ENCODE measurements at places on chromosomes 4 and X. TPM values are rescaled to one million over a fixed set of nuclear protein-coding genes. Genes with fewer than 3 reads are reported as not detected.

NEIL3 gene
- total RNA-seq = 3.0 TPM

LEF1 gene
- total RNA-seq = 3.4 TPM

CASP6 gene
- total RNA-seq = 13.1 TPM

CLDN2 gene
- total RNA-seq = 0.09 TPM

ZNF518B gene
- total RNA-seq = 22.3 TPM

RAB41 gene
- total RNA-seq = not detected

DNA sequence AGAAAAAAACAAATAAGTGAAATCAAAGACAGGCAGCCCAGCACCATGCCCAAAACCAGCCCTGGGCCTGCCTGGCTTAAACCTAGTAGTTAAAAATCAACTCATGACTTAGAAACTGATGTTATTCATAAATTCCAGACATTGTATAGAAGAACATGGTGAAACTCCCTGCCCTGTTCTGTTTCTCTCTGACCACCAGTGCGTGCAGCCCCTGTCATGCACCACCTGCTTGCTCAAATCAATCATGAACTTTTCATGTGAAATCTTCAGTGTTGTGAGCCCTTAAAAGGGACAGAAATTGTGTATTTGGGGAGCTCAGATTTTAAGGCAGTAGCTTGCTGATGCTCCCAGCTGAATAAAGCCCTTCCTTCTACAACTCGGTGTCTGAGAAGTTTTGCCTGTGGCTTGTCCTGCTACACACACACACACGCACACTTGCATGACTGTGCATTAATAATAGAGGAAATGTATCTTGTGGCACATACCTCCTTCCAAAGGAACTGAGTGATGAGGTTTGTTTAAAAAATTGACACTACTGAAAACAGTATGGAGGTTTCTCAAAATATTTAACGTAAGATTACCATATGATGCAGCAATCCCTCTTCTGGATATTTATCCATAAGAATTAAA, 39.2 kb upstream of the UGT2B7 start:
- H3K27ac ChIP-seq = no peak overlapping the region
- DNase-seq = no peak
- H3K36me3 ChIP-seq = no peaks in the 10 kb centered on the region
- H3K4me1 ChIP-seq = peaks cover 4% of the 10 kb centered on the region
- no peaks in the 10 kb centered on the region for H3K27me3 ChIP-seq
- no peak overlapping the region for H3K4me3 ChIP-seq

DNA sequence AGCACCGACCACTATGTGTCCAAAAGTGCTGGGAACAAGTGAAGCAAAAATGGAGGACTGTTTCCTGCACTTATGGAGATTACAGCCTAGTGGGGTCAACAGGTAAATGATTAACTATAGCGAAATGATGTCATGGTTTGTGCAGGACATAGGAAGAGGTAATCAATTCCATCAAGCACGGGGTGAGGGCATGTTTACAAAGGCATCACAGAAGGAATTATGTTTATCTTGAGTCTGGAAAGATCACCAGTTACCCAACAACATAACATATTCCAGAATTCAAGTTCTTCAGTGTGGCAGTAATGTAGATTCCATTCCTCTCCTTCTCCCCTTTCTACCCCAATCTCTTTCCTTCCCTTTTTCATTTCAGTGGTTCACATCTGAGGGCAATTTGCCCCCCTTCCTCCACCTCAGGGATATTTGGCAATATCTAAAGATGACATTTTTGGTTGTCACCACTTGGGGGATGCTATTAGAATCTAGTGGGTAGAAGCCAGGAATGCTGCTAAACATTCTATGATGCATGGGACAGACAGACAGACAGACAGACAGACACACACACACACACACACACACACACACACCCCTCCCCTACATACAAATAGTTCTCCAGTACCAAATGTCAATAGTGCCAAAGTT, 24.1 kb downstream of the FAM47E start:
- no peaks in the 10 kb centered on the region for H3K27me3 ChIP-seq
- DNase-seq = no peak
- H3K4me3 ChIP-seq = no peak overlapping the region
- no peaks in the 10 kb centered on the region for H3K36me3 ChIP-seq
- H3K4me1 ChIP-seq = no peaks in the 10 kb centered on the region

GRCh38 chrX:110167952-110168451, 149.9 kb downstream of the AMMECR1 start:
- H3K27me3 ChIP-seq = peaks cover 28% of the 10 kb centered on the region
- no peak overlapping the region for H3K4me3 ChIP-seq
- peaks cover 13% of the 10 kb centered on the region for H3K36me3 ChIP-seq
- no peaks in the 10 kb centered on the region for H3K4me1 ChIP-seq

DNA sequence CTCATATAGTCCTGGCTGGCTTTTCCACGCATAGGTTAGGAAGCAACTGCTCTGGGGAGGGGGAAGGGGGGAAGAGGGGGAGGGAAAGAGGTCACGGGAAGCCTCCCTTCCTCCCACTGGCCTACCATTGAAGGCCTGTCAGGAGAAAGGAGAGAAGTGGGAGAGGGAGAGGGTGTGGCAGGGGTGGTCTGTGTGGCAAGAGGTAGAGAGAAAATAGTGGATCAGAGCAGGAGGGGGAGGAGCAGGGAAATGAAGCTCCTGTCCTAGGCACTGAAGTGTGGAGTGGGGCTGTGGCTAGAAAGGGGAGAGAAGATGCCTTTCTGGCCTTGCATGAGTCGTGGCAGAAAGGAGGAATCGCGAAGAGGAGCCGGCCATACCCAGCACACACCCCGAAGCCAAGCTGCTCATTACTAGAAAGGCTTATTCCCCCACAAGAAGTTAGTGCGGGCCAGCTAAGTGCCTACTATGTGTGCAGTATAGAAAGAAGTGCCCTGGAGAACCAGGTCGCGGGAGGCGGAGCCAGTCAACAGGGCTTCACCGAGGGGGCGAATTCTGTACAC, 1.1 kb upstream of the TMEM164 start:
- H3K4me1 ChIP-seq = peaks cover 26% of the 10 kb centered on the region
- peak overlapping the region; percentile 82 for H3K27ac ChIP-seq
- DNase-seq = peak; percentile 11
- peak overlapping the region; percentile 47 for H3K4me3 ChIP-seq
- H3K27me3 ChIP-seq = peaks cover 38% of the 10 kb centered on the region

DNA sequence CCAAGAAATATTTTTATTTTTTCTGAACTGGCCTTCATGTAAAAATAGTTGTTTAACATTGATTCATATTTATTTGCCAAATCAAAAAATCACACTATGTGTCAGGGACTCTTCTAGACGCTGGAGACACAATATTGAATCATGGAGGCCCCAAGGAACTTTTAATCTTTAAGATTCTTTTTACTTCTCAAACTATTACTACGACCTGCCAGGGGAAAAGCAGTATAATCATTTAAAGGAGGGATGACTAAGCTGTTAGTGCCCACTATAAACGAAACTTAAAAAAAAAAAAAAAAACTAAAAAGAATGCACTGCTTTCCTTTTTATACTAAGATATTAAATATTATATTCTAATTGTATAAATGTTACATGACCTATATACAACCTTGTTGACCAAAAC, 84.7 kb downstream of the PPA2 start:
- peaks cover 3% of the 10 kb centered on the region for H3K36me3 ChIP-seq
- no peak for DNase-seq
- no peak overlapping the region for H3K4me3 ChIP-seq
- H3K27ac ChIP-seq = no peak overlapping the region

DNA sequence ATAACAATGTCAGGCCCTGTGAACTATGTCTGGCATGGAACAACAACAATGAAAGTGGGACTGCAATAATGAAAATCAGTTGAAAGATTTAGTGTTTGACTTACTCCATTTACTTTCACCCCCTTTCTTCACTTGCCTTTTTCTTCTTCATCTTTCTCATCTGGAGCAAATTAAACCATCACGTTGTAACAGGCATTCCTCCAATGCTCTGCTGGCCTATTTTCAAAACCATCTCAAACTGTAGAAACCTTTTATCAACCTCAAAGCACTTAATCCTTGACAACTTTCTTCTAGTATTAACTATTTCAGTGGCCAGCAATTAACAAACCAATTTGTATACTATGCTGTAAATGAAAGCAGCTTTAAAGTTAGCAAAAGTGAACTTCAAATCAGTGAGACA, 8.3 kb downstream of the KLHL13 start:
- no peaks in the 10 kb centered on the region for H3K36me3 ChIP-seq
- H3K27ac ChIP-seq = no peak overlapping the region
- no peaks in the 10 kb centered on the region for H3K4me1 ChIP-seq
- H3K27me3 ChIP-seq = no peaks in the 10 kb centered on the region

GRCh38 chr4:54066088-54066415, 1.6 kb upstream of the CHIC2 start:
- H3K27ac ChIP-seq = no peak overlapping the region
- H3K4me1 ChIP-seq = peaks cover 2% of the 10 kb centered on the region
- H3K36me3 ChIP-seq = no peaks in the 10 kb centered on the region

DNA sequence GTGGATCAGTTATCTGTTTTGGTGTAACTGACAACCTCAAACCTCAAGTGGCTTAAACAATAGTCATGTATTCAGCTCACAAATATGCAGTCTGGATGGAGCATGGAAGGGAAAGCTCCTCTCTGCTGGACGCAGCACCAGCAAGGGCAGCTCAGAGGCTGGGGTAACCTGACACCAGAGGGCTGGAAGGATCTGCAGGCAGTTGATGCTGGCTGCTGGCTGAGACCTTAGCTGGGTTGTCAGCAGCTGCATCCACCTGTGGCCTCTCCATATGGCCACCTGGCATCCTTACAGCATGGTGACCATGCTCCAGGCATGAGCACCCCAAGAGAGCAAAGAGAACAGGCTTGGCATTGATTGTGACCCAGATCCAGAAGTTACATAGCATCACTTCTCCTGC, 46.7 kb downstream of the ENPP6 start:
- peaks cover 26% of the 10 kb centered on the region for H3K4me1 ChIP-seq
- H3K27me3 ChIP-seq = no peaks in the 10 kb centered on the region
- H3K27ac ChIP-seq = peak overlapping the region; percentile 52
- H3K36me3 ChIP-seq = no peaks in the 10 kb centered on the region
- peak; percentile 84 for DNase-seq

DNA sequence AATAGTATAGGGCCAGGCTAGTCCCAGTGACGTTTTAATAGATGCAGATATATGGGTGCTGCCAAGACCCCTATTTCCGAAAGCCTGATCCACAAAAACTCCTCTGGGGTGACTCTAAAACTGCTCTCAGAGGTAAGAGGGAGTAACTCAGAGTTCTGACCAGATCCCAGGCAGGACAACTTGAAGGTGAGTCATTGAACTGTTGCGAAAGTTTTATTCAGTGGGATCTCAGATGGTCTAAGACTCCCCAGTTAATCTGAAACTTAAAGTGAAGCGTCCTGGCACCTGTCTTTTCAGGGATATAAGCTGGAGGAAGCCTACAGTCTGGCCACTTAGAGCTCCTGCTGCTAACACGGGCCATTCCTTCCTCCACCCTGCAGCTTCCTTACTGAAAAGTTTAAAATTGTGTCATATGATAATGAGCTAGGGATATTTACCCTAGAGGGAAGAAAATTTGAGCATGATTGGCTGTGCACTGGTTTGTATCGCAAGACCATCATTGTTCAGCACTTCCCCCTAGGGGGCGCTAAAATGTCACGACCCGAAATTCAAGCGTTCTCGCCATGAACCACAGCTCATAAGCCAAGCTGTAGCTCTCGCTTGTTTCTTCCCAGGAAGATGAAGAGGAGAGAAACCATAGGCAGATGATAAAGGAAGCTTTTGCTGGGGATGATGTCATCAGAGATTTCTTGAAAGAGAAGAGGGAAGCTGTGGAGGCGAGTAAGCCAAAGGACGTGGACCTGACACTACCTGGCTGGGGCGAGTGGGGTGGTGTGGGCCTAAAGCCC, 19.5 kb downstream of the UTP14A start:
- no peaks in the 10 kb centered on the region for H3K4me1 ChIP-seq
- DNase-seq = peak; percentile 84
- no peak overlapping the region for H3K4me3 ChIP-seq

- no peak overlapping the region for H3K4me3 ChIP-seq
- no peak overlapping the region for H3K27ac ChIP-seq
- no peaks in the 10 kb centered on the region for H3K36me3 ChIP-seq
- no peaks in the 10 kb centered on the region for H3K27me3 ChIP-seq
Observed at GRCh38 chr4:4726051-4726450, 133.4 kb upstream of the MSX1 start.

GRCh38 chrX:47446431-47446830, 36.6 kb downstream of the ZNF41 start:
- no peaks in the 10 kb centered on the region for H3K4me1 ChIP-seq
- no peaks in the 10 kb centered on the region for H3K27me3 ChIP-seq
- no peak for DNase-seq
- no peak overlapping the region for H3K4me3 ChIP-seq
- H3K27ac ChIP-seq = no peak overlapping the region

GRCh38 chr4:82947498-82947897, 47.0 kb downstream of the THAP9 start:
- peaks cover 3% of the 10 kb centered on the region for H3K36me3 ChIP-seq
- no peaks in the 10 kb centered on the region for H3K27me3 ChIP-seq
- no peak overlapping the region for H3K4me3 ChIP-seq
- H3K4me1 ChIP-seq = no peaks in the 10 kb centered on the region
- no peak for DNase-seq

GRCh38 chr4:57125996-57126395, 15.8 kb upstream of the IGFBP7 start:
- no peak overlapping the region for H3K27ac ChIP-seq
- no peak overlapping the region for H3K4me3 ChIP-seq
- no peaks in the 10 kb centered on the region for H3K27me3 ChIP-seq

DNA sequence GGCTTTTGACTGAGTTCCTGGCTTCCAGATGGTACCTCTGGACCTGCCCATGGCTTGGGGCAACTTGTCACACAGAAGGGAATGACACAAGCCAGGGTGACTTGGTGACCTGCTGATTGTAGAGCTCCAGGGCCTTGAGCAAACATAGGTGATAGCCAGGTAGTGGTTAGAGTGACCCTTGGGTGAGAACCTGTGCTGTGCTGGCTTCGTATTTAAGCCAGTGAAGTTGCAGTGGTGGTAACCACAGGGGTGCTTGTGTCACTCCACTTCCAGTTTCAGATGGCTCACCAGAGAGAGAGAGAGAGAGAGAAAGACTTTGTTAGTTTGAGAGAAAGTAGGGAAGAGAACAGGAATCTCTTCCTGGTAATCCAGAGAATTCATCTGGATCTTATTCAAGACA, 471.6 kb downstream of the ZIC3 start:
- DNase-seq = no peak
- H3K4me3 ChIP-seq = no peak overlapping the region
- no peaks in the 10 kb centered on the region for H3K4me1 ChIP-seq
- H3K27ac ChIP-seq = no peak overlapping the region
- no peaks in the 10 kb centered on the region for H3K36me3 ChIP-seq
